ENCODE measurements at places on chromosomes 16 and 17.

- no peak for DNase-seq
Measured at GRCh38 chr16:77919761-77920415, 102.5 kb upstream of the CLEC3A start.

- peak; percentile 84 for DNase-seq
Measured at GRCh38 chr16:70151391-70151790, 22.2 kb upstream of the CLEC18C start.

DNA sequence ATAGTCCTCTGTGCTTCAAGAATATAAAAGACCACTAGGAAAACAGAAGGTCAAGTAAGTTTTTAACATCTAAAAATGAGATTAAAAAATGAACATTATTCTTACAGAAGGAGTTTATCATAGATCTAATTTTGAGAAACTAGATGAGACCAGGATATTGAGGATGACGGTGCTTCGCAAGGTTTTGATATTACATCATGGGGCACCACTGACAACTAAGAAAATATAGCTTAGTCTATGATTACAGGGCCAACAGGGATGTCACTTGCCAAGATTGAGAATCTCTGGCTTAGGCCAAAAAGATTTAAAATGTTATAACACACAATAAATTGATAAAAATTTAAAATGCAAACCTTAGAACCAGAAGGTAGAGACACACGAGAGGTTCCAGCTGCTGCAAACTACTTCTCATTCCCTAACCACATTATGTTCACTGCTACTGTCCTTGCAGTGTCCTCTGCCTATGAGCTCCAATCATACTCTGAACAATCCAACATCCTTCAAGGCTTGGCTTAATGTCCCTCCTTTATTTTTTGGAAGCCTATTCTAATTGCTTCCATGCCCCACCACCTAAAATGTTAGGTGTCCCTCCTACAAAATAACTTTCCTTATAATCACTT, 33.2 kb downstream of the USP32 start:
- no peak for DNase-seq

- no peak for DNase-seq
Measured at GRCh38 chr16:228151-228851, 948 bp downstream of the LUC7L start.

DNA sequence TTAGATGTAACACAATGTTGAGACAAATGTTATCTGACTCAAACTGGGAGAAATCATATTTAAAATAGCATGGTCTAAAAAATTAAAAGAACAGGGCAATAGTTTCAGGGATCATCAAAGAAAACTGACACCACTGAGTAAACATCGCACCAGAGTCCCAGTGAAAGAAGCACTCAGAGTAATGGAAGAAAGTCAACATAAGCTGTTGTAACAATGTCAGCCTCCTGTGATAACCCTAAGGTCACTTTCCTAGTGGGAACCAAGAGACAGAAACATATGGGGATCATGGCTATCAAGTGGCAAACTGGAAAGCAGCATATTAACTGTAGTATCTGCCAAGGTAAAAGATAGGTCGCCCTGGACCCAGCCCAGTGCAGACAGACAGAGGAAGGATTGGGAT, 160.8 kb downstream of the CA10 start:
- DNase-seq = no peak

Measured in NCI-H2107 (cell line).